ENCODE measurements at places on chromosomes 12 and 14. TPM values are rescaled to one million over a fixed set of nuclear protein-coding genes. Genes with fewer than 3 reads are reported as not detected.

- H3K4me1 ChIP-seq = peaks cover 8% of the 10 kb centered on the region
- no peaks in the 10 kb centered on the region for H3K36me3 ChIP-seq
Measured at GRCh38 chr14:74517731-74518130, 24.2 kb downstream of the ISCA2 start.

DNA sequence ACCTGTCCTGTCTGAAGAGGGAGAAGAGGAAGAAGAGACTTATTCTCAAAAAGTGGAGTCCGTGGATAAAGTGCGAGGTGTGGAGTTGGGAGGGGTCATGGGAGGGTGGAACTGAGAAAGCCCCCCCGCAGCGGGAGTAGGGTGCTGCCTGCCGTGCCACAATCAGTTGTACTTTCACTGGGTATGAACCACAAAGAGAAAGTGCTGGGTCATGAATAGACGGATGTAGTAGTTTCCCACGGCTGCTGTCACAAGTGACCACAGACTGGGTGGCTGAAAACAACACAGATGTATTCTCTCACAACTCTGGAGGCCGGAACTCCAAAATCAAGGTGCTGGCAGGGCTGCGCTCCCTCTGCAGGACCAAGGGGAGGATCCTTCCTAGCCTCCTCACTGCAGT is 5.5 kb downstream of the DNAH10 start:
- DNase-seq = no peak
- no peak overlapping the region for H3K27ac ChIP-seq
- H3K27me3 ChIP-seq = peaks cover 2% of the 10 kb centered on the region
- H3K36me3 ChIP-seq = no peaks in the 10 kb centered on the region
- H3K4me1 ChIP-seq = peaks cover 7% of the 10 kb centered on the region

DNA sequence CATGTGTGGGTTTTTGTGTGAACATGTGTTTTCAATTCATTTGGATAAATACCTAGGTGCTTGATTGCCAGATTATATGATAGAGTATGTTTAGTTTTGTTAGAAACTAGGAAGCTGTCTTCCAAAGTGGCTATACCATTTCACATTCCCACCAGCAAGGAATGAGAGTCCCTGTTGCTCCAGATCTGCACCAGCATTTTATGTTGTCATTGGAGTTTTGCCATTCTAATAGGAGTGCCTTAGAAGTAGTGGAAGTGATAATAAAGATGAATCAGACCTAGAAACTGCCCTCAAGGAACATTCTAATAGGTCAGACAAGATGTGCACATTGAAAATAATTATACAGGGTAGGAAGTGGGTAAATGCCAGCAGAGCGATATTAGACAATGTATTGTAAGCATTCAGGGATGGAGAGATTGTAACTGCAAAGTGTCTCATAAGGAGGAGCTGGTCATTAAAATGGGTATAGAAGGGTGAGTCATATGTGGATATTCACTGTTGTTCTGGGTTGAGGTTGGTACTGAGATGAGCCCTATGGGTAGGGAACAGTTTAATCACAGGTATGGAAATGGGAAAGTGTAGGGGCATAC is 71.4 kb downstream of the MNAT1 start:
- no peak overlapping the region for H3K4me3 ChIP-seq
- H3K36me3 ChIP-seq = no peaks in the 10 kb centered on the region
- H3K4me1 ChIP-seq = no peaks in the 10 kb centered on the region
- no peaks in the 10 kb centered on the region for H3K27me3 ChIP-seq

Gene SSPN
- 11.5 TPM for polyA plus RNA-seq

Gene SERPINA9
- not detected for polyA plus RNA-seq

Measured in large intestine (tissue), 12 donors.